ENCODE measurements at places on chromosomes 16 and 17.

DNA sequence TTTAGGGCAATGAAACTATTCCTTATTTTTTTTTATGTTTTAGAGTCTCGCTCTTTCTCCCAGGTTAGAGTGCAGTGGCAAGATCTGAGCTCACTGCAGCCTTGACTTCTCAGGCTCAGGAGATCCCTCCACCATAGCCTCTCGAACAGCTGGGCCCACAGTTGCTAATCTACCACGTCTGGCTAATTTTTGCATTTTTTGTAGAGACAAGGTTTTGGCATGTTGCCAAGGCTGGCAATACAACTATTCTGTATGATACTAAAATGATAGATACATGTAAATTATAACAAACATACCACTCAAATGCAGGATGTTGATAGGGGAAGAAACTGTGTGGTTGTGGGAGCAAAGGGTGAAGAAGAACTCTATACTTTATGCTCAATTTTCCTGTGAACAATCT, 401.3 kb downstream of the ZFHX3 start:
- DNase-seq, result no peak

DNA sequence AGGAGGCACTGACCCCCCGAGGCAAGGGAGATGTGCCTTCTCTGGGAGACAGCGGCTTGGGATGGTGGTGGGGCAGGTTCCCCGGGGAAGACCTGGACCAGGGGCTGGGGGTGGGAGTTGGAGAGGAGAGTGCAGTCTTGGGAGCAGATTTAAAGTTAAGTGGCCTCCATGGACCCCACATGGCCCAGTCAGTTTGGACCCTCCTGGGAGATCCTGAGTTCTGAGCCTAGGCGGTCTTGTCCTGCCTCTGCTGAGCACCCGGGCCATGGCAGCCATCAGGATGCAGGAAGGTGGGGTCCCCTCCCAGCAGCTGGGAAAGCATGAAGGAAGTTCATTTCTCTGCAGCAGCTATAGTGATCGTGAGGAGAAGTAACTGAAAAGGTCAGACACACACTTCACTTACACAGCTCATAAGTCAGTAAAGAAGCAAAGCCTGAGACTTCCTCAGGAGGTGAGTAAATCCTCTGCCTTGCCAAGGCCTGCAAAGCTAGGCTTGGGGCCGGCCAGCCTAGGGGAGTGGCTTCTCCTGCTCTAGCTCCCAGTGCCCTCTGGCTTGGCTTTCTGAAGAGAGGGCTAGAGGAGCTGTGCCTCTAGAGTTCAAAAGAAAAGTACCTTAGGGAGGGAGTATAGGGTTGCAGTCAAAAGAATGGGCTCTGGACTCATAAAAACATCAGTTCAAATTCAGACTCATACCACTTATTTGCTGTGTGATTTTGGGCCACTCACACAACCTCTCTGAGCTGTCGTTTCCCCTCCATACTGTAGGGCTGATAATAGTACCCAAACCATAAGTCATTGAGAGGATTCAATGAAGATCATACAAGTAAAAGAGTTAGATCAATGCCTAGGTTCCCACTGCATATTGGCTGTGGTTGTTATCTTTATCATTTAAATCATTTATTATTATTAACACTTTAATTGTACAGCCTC, 31.0 kb upstream of the C16orf78 start:
- no peak for DNase-seq

GRCh38 chr17:80035687-80035936, at the start of gene TBC1D16:
Gene TBC1D16 (minus strand): TSS chr17:80035872. CDS start chr17:80013547, 22,325 bp downstream.
- peak; percentile 89 for DNase-seq

DNA sequence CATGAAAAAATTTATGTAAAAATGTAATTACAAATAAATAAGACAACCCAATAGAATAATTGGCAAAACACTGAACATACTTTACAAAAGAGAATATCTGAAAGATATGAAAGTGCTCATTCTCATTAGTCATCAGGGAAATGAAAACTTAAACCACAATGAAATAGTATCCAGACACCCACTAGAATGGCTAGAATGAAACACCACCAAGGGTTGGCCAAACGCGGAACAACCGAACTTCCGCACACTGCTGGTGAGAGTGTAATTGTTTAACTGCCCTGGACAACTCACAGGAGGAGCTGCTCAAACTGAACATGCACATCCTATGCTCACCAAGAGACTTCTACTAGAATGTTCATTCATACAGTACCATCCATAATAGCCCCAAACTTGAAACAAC, 5.8 kb upstream of the ZDHHC7 start:
- DNase-seq, result no peak

GRCh38 chr16:10907757-10908045, 30.7 kb downstream of the CIITA start:
- no peak for DNase-seq

GRCh38 chr16:89709716-89710432, 8.4 kb upstream of the SPATA2L start:
- DNase-seq, result no peak

DNA sequence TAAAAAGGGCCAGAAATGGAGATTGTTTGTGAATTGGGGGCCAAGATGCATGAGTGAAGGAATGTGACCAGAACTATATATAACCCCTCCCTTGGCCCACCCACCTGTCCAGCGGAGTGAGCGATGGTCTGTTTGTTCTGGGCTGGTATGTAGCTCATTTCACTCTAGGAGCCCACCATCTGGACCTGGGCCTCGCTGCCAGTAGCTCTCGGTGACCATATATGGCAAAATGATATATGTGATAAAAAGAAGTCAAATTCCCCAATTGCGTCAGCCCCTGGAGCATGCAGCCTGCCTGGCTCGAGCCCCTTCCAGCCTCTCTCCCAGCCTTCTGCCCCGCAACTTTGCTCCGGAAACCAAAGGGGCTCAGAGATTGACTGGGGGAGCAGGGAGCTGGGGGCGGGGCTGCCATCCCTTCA, 47.3 kb downstream of the CCDC42 start:
- no peak for DNase-seq

DNA sequence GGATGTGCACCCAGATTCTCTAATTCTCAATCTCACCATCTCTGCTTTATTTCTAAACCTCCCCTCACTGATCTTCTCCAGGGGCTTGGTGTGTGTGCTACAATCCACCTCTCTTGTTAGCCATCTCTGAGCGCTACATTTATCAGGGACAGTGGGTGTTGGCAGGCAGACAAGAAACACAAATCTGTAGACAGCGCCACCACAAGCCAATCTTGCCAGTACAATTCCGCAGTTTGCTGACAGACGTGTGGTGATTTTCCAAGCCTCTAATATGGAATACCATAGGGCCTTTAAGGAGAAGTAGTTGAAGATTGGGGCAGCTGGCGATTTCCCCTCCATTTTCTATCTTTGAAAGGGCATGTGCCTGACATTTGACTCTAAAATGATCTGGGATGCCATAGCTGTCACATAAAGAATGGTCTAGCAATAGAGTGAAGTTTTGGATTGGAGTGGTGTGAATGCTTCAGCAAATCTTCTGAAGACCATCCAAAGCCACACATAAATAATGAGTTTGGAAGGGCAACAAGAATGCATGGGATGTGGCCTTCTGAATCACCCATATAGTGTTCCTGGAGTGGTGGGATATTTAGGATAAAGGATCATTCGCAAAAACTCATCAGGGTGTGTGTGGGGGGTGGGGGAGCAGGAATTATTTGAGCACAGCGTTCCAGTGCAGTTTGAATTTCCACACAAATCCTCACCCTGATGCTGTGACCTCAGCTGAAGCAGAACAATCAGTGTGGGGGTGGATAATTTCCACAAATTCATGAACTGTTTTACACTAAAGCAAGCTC, 12.0 kb upstream of the ANKFN1 start:
- no peak for DNase-seq

DNA sequence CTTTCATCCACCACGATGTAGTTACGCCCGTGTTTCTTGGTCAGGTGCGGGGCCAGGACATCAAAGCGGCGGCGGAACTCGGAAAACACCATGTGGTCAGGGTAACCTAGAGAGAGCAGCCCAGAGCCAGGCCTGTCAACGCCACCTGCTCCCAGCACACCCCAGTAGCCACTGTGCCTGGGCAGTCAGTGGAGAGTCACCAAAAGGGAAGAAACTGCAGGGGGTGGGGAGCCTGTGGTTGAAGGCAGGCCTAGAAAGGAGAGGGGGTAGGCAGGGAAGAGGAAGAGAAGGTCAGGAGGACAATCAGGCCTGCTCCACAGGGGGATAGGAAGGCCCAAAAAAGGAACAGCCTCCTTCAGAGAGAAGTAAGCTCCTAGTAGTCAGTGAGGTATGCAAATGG, 64.1 kb downstream of the PIPOX start:
- DNase-seq, result no peak

- DNase-seq, result peak; percentile 42
Observed at GRCh38 chr17:42459801-42460281, 1.2 kb downstream of the ATP6V0A1 start.

DNA sequence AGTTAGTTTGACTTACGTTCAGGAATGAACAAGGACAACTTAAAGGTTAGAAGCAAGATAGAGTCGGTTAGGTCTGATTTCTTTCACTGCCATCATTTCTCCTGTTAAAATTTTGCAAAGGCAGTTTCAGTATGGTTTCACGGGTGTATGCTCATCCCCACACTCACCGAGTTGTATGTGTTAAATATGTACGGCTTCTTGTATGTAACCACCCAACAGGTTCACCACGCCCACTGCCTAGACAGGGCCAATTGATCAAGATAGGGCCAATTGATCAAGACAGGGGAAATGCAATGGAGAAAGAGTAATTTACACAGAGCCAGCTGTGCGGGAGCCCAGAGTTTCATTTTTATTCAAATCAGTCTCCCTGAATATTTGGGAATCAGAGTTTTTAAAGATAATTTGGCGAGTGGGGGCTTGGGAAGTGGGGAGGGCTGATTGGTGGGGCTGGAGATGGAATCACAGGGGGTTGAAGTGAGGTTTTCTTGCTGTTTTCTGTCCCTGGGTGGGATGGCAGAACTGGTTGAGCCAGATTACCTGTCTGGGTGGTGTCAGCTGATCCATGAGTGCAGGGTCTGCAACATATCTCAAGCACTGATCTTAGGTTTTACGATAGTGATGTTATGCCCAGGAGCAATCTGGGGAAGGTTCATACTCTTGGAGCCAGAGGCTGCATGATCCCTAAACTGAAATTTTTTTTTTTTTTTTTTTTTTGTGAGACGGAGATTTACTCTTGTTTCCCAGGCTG, 62.4 kb upstream of the PLCG2 start:
- DNase-seq, result no peak

DNA sequence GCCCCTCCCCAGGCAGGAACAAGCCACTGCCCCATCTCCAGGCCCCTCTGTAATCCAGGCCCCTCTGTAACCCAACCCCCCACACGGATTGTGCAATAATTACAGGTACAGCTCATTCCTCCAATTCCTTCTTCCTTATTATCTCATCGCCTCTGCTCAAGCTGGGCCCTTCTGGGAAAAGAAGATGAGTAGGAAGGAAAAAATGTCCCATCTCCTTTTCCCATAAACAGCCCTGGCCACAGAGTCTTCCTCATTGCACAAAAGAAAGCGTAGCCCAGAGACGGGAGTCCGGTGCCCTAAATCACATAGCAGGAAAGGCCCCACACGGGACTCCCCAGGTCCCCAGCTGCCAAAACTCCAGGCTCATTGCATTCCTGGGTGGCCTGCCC, 3.6 kb upstream of the LITAFD start:
- DNase-seq, result no peak

- DNase-seq, result no peak
Observed at GRCh38 chr16:85341972-85342695, 229.9 kb upstream of the CIBAR2 start.

GRCh38 chr16:30797670-30798309, 10.8 kb upstream of the ZNF629 start:
- no peak for DNase-seq

GRCh38 chr17:81517339-81518112, 4.9 kb upstream of the ACTG1 start:
- peak; percentile 82 for DNase-seq

GRCh38 chr17:29077320-29077719, 34.4 kb downstream of the PIPOX start:
- no peak for DNase-seq

- peak; percentile 51 for DNase-seq
Observed at GRCh38 chr17:41322094-41322902, 6.8 kb upstream of the KRTAP17-1 start.

GRCh38 chr17:19288453-19288852, 51.3 kb downstream of the EPN2 start:
- no peak for DNase-seq

DNA sequence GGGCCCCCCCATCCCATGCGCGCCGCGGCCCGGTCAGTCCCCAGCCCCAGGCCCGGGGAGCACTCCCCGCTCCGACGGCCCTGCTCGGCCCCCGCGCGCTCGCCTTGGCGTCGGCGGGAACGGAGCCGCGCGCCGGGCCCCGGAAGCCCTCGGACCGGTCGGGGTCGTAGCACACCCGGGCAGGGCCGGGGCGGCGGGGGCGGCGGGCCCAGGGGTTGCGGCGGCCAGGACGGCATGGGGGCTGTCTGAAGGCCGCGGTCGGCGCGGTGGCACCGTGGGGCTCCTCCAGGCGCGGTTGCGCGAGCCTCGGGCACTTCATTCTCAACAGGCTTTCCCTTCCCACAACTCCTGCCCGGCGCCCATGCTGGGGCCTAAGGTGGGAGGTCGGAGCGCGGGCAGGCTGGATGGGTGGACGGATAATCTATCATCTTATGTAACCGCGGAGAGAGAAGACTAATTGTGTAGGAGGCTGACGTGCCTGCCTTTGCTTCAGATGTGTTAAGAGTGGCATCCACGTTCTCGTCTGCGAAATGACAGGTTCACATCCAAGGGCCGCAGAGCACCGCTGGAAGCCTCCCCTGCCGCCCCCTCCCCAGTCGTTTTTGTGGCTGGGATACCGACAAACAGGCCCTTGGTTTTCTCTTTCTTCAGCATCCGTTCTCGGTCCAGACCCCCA, 708 bp downstream of the BAIAP2 start:
- DNase-seq, result no peak

- DNase-seq, result no peak
Observed at GRCh38 chr17:49890077-49890821, 42.4 kb upstream of the TAC4 start.

DNA sequence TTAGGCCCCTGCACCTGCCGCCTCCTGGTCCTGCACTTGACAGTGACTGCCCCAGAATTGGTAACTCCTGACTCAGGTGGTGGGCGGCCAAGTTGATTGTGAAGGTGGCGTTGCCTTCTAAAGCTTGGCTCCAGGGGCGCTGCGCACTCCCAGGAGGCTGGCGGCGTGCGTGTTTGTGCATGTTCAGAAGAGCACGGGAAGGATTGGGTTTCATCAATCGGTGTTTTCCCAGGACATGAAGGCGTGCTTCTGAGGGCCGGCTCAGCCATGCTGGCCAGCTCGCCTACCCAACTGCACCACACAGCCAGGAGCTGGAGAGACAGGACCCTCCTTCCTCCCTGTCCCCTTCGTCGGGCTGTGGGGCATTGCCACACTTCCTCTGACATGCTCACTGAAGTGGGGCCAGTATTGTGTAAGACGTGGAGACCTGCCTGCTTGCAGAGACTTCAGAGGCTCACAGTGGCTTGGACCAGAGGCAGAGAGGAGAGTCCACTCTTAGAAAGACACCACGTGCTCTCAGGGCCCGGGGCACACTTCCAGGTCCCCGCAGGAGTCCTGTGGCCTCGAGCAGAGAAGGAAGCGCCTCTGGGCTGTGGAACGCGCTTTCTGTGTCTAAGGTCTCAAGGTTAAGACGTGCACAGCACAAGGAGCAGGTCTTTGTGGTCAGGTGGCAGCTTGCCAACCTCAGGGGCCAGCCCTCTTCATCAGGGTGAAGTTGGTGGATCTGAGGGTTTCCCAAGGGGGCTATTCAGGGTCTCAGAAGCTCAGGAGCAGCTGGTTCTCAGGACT, 2.8 kb downstream of the RAB40C start:
- no peak for DNase-seq

All from germinal center (tissue), 1 donor.